Tongue (tissue), 3 donors: ENCODE measurements at places on chromosomes 16 and 17. TPM values are rescaled to one million over a fixed set of nuclear protein-coding genes. Genes with fewer than 3 reads are reported as not detected.

The NOTUM gene
- total RNA-seq = 1.9 TPM

The TMEM204 gene
- total RNA-seq = 19.3 TPM

The FBXO47 gene
- not detected for total RNA-seq

The KATNIP gene
- total RNA-seq = 32.6 TPM

The RNF43 gene
- total RNA-seq = 3.5 TPM

The KRT32 gene
- total RNA-seq = not detected

The ATP2A3 gene
- total RNA-seq = 16.8 TPM

The CCDC92B gene
- 0.21 TPM for total RNA-seq

The GALK1 gene
- total RNA-seq = 17.6 TPM
